ENCODE measurements at places on chromosomes 2 and 18. TPM values are rescaled to one million over a fixed set of nuclear protein-coding genes. Genes with fewer than 3 reads are reported as not detected.

TUBA4B gene
- 4.3 TPM for polyA plus RNA-seq

DNA sequence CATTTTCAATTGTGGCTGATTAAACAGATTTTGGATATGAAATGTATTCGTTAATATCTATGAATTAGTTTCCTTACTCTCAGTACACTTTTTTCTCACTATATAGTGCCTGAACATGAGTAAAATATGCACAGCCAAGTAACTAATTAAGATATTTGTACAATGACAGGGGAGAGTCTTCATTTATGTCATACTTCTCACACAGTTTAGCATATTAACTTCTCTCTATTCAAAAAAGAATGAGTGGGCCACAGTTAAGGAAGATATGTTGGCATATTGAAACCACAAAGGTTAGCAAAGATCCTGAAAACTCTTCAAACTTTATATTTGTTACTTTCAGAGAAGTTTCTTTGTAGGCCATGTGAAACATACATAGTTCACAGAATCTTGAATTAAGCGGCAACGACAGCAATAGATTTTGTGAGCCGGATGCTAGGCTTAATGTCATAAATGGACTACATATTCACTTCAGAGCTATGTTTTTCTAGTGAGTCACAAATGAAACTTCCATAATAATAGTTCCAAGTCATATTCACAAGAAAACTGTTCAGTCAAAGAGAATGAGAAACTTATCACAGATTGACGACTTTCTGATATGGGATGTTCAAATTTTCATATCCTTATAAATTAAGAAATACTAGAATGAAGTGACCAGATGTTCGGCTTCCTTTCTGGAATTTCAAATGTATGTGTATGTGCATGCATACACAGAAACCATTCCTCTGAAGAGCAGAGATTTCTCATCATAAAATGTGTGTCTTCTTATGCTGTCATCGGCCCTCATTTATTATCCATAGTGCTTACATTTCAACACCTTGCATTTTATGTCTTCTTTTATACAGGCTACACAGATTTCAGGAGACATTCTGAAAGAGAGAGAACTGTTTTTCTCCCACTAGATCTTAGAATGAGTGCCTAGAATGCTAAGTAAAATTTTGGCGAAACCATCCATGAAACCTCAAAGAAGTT, 584.0 kb downstream of the SATB2 start:
- no peak for DNase-seq

KHK gene
- 4.2 TPM for polyA plus RNA-seq

DNA sequence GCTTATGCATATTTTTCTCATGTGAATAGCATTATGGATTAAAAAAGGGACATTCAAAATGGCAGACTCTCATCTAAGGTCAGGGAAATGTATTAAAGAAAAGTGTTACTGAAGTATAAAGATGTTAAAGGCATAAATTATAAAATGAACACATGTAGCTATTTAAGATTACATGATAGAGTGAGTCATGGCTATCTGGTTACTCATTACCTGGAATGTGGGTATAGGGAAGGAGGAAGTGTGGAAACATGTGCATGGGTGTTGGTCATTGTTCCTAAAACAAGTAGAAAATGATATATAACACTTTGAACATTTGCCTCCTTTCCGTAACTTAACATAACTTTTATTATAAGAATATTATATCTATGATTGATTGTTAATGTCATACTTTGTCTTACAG, 66.4 kb downstream of the MYO1B start:
- no peak for DNase-seq

DNA sequence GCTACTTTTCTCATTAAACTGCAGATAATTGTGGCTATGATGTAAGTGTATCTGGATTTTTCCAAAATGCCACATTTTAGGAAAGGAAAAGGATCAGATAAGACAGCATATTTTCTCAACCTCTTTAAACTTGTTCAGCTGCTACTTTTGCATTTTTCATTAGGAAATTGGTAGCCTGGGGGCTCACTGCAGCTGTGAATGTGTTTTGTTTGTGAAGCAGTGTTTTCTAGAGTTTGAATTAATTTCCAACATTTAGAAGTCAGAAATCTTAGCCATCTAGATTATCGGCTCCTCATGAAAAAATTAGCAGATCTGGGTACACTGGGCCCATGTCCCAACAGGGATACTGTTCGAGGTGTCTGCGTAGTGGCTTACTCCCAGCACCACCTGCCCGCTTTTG, 56.3 kb upstream of the ZDBF2 start:
- no peak for DNase-seq

IL36G gene
- 0.21 TPM for polyA plus RNA-seq

- no peak for DNase-seq
These were observed 129.2 kb downstream of the IKZF2 start for GRCh38 chr2:213021971-213022899.

FSHR gene
- not detected for polyA plus RNA-seq

DNA sequence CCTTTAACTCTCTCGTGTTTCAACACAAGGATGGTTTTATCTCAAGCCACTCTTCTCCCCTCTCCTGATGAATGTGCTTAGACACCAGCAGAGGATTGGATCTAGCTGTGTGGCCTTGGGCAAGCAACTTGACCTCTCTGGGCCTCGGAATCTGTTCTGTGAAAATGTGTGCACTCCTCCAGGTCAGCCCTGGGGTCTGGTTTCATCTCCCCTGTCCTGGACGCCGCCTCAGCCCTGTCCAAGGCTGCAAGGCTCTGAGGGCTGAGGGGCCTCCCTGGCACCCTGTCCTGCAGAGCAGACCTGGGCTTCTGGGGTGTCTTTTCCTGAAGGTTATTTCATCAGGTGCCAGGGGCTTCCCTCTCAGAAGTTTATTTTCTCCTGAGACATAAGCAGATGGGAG, 28.5 kb downstream of the CNDP1 start:
- DNase-seq, result no peak

DNA sequence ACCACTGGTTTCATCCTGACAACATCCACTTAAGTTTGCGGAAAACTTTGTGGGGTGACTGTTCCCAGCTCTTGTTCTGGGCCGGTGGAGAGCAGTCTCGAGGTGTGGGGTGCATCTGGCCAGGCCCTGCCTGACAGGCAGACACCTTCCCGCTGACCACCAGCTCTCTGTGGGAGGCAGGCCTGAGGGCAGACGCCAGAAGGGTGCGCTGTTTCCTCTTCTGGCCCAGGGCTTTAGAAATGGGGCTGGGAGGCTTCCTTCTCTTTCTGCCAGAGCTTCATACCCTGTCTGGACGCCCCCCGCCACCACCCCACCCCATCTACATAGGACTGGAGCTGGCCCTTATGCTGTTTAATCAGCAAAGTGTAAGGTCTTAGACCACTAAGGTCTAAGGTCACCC, 263.8 kb downstream of the LOXHD1 start:
- no peak for DNase-seq

DSG1 gene
- polyA plus RNA-seq, result 0.06 TPM

Measured in right lung (tissue), 10 donors.